ENCODE measurements at places on chromosomes 7 and 10.

- H3K27ac ChIP-seq, result no peak overlapping the region
- DNase-seq, result no peak
- H3K27me3 ChIP-seq, result no peaks in the 10 kb centered on the region
- H3K4me1 ChIP-seq, result peaks cover 43% of the 10 kb centered on the region
- H3K4me3 ChIP-seq, result no peak overlapping the region
These were observed 36.9 kb downstream of the WASL start for GRCh38 chr7:123711832-123712293.

GRCh38 chr10:79025199-79025832, 43.5 kb upstream of the ZMIZ1 start:
- H3K4me3 ChIP-seq, result no peak overlapping the region
- peaks cover 7% of the 10 kb centered on the region for H3K4me1 ChIP-seq
- no peak for DNase-seq
- no peak overlapping the region for H3K27ac ChIP-seq

DNA sequence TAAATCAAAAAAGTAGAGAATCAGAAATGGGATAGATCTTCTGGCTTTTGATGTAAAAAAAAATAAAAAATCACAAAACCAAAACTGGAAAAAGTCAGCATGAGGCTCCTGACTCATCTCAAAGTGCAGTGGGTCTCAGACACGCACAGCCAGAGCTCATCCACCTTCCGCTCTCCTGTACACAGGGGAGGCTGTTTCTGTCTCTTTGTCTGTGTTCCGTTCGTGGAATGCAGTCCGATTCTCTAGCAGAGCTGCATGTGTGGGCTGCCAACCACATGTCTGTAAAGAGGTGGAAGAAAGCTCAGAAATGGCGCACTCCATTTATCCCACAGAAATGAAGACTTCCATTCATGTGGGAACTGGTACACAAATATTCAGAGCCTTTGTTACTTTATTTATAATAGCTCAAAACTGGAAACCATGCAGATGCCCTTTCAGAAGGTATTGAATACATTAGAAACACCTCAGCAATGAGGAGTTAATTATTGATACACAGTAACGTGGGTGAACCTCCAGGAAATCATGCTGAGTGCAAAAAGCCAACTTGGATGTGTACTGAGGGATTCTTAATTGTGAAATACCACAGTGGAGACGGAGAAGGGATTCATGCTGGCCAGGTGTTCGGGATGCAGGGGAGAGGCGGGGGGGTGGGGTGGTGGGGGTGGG, 123.3 kb downstream of the TRRAP start:
- H3K27me3 ChIP-seq, result no peaks in the 10 kb centered on the region
- no peak overlapping the region for H3K4me3 ChIP-seq
- H3K36me3 ChIP-seq, result no peaks in the 10 kb centered on the region
- no peaks in the 10 kb centered on the region for H3K4me1 ChIP-seq
- H3K27ac ChIP-seq, result no peak overlapping the region

GRCh38 chr10:120014031-120014430, 121.5 kb downstream of the SEC23IP start:
- H3K36me3 ChIP-seq, result no peaks in the 10 kb centered on the region
- no peaks in the 10 kb centered on the region for H3K27me3 ChIP-seq
- no peak for DNase-seq
- H3K27ac ChIP-seq, result no peak overlapping the region
- no peak overlapping the region for H3K4me3 ChIP-seq

DNA sequence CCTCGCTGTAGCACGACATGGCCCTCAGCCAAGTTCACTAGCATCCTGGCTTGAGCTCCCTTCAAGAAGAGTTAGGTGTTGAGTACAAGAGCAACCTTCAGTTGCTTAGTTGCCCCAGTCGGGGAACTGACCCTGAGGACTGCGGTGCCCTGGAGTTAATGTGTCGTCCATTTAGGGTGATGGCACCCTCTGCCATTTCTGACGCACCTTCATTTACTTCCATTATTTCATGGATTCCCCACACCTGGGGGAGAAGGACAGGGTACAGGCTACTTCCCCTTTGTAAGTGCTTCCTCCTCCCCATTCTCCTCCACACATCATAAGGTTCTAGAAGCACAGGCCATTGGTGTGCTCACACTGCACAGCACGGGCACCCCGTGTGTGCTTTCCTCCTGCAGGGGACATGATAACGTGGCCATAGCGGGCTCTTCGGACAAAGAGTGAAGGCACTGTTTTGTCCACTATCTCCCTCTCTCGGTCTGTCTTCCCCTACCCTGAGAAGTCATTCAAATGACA, 1.8 kb downstream of the ALOX5 start:
- no peaks in the 10 kb centered on the region for H3K27me3 ChIP-seq
- H3K36me3 ChIP-seq, result no peaks in the 10 kb centered on the region
- peaks cover 19% of the 10 kb centered on the region for H3K4me1 ChIP-seq
- no peak for DNase-seq

- H3K27me3 ChIP-seq, result no peaks in the 10 kb centered on the region
- no peaks in the 10 kb centered on the region for H3K36me3 ChIP-seq
- no peak overlapping the region for H3K4me3 ChIP-seq
- no peak for DNase-seq
- H3K27ac ChIP-seq, result no peak overlapping the region
- H3K4me1 ChIP-seq, result peaks cover 20% of the 10 kb centered on the region
These were observed 81.0 kb downstream of the SNX10 start for GRCh38 chr7:26372704-26373103.

DNA sequence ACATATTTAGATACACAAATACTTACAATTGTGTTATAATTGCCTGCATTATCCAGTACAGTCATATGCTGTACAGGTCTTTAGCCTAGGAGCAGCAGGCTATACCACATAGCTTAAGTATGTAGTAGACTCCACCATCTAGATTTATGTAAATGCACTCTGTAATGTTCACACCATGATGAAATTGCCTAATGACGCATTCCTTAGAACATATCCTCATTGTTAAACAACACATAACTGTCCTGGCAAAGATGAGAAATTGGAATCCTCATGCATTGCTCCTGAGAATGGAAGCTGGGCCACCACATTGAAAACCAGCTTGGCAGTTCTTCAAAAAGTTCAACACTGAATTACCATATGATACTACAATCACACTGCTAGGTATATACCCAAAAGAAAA, 1002.8 kb upstream of the CELF2 start:
- no peak overlapping the region for H3K27ac ChIP-seq
- DNase-seq, result no peak
- H3K4me3 ChIP-seq, result no peak overlapping the region

DNA sequence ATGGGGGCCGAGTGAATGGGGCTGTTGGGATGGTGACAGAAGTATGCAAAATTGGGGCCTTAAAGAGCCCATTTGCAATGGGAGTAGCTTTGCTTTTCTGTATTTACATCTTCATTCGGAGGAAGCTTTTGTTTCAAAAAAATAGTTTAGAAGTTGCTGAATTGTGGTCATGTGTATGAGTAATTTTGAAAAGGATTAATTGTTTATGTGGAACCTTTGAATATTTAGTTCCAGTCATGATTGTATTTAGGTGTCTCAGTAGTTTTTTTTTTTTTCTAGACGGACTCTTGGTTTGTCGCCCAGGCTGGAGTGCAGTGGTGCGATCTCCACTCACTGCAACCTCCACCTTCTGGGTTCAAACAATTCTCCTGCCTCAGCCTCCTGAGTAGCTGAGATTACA, 37.2 kb downstream of the RBM33 start:
- H3K27ac ChIP-seq, result no peak overlapping the region
- no peak overlapping the region for H3K4me3 ChIP-seq
- H3K4me1 ChIP-seq, result peaks cover 21% of the 10 kb centered on the region
- H3K36me3 ChIP-seq, result no peaks in the 10 kb centered on the region
- no peaks in the 10 kb centered on the region for H3K27me3 ChIP-seq

All from vagina (tissue), 2 donors.